ENCODE measurements at places on chromosomes 3 and 15.

DNA sequence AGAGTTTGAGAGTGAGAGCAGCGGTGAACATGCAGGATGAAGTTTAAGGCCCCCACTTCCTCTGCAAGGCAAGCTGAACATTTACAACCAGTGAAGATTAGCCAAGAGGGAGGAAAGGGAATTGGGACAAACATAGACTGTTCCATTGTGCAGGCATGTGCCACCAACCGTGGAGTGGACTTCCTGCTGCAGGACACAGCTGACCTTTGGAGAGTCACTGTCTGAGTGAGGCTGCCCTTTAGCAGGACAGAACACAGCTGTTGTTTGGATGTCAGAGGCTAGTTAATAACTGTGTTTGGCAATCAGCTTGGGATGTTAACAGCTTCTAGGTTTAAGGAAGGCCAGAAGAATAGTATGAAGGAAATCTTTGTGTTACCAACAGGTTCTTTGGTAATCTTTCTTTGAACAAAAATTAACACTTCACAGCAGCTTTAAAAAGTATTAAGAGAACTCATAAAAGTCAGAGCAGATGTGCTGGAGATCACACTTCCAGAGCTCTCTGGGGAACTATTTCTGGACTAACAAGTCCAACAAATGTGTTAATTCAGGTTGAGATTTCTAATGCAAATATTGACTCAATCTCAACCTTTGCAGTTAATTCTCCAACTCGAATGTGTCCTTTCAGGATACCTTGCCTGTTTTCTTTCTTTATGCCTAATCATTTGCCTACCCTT, 31.4 kb downstream of the CTDSPL start:
- DNase-seq: no peak

GRCh38 chr15:57647071-57647790, 55.5 kb downstream of the MYZAP start:
- no peak for DNase-seq

- DNase-seq: no peak
Observed at GRCh38 chr3:155335724-155336354, 42.4 kb upstream of the STRIT1 start.

DNA sequence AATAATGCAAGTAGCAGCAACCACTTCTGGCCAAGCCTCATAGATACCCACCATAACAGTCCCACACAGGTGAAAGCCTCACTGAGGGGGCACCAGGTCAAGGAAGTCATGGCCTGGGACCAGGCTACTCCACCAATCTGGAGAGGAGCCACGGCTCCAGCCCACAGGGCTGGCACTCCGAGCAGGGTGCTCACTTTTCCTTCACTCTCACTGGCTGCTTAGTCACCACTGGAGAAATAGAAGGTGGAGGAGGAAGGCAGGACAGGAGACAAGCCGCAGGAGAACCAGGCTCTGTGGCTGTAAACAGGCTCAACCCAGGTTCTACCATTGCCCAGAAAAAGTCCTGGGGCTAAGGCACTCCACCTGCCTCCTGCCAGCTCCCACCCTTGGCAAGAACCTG, 1.2 kb downstream of the USP19 start:
- DNase-seq: no peak

GRCh38 chr15:63719281-63719680, 114.5 kb downstream of the HERC1 start:
- no peak for DNase-seq

- DNase-seq: no peak
Observed at GRCh38 chr15:81758818-81759284, 287.0 kb downstream of the MEX3B start.

DNA sequence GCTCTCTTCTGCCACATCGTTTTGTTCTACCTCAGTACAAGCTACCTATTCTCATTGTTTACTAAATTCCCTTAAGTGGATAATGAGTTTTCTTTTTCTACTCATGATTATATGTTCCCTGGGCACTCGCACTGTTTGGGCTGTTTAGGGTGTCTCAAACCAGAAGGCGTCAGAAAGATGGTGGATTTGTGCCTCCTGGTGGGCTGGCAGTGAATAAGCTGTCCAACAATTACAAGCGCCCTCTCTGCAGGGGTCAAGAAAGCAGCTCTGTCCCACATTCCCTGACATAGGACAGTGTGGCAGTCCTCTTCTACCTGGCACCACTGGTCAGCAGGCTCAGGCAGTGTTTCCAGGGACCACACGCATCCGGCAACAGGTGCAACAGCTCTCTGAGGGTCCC, 173.4 kb upstream of the PPP2R3A start:
- no peak for DNase-seq

DNA sequence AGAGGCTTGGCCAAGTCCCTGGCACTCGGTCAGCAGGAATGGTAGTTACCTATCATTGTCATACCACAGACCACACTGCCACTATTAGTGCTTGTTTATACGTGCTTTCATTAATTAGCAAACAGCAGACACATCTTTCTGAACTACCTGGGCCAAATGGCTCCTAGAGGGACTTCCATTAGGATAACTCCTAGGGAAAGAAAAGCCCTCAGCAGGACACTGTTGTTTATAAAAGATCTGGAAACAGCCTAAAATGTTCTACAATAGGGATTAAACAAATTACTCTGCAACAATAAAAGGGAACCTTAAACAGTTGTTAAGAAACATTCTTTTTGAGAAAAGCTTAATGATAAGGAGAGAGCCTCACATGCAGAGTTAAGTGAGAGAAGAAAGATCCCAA, 38.5 kb downstream of the ARHGEF3 start:
- DNase-seq: no peak

GRCh38 chr15:58383876-58384275, 47.9 kb upstream of the LIPC start:
- DNase-seq: no peak

DNA sequence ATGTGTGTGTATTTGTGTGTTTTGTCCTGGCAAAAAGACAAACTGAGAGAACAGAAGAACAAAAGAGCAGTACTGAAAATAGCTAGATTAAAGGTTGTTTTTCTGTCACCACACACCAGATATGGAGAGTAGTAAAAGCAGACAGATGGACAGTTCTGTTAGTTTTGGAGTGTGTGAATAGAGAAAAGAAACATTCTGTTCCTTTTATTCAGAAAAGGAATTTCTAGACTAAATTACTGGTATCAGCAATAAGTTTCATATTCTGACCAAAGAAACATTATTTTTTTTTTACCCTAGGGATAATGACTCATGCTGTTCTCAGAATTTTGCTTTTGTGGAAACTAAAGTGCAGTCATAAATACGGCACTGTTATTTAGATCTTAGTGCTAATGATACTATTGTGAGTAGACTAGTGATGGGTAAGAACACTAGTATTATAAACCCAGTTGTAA, 32.9 kb downstream of the PIK3CA start:
- peak; percentile 65 for DNase-seq

GRCh38 chr15:101482526-101483371, 6.8 kb downstream of the PCSK6 start:
- no peak for DNase-seq
